ENCODE measurements at places on chromosomes 4 and X.

GRCh38 chr4:140344101-140344500 is 29.3 kb upstream of the SCOC start:
- DNase-seq: no peak

GRCh38 chrX:18174971-18175370 is 45.7 kb downstream of the BEND2 start:
- no peak for DNase-seq

DNA sequence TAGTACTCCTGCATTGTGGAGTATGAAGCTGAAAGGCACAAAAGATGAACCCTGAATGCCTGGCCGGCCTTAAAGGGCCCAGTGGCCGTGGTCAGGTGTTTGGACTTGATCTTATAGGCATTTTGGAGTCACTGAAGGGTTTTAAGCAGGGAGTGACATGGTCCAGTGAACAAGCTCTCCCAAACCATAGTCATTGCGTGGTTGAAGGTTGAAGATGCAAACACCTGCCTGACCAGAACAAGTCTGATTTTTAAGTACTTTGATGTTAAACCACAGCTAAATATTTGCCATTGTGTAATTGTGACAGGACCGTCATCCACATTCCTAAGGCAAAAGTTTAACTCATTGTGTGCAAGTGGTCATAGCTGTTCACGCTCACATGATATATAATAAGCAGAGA is 3.3 kb downstream of the STK32B start:
- no peak for DNase-seq

GRCh38 chrX:21990832-21991231 is 41.3 kb upstream of the PHEX start:
- DNase-seq: no peak

- no peak for DNase-seq
Observed at GRCh38 chr4:174218127-174218790, 65.2 kb downstream of the FBXO8 start.

DNA sequence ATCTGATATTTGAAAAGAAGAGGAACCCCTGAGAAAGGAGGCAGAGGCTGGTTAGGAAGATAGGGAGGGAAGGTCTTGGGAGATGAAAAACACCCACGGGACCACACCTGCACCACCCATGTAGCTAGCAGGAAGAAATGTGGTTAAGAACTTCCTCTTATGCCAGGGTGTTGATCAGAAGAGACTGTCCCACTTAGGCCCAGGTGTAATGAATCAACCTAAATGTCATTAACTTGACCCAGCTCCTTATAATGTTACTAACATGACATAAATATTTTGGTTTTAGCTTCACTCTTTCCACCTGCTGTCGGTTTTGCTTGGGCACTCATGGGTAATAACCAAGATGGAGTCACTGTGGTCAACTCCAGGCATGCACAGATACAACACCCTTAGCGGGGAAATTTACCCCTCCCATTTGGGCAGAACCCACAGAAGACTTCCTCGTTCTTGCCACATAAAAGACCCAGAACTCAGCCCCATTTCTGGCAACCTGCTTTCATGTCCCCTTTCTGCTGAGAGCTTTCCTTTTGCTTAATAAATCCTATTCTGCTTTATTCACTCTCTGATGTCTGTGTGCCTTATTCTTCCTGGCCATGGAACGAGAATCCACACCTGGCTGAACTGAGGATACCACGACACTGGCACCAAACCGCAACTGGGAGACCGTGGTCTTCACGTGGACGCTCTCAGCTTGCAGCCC is 46.8 kb downstream of the ZNF141 start:
- no peak for DNase-seq

DNA sequence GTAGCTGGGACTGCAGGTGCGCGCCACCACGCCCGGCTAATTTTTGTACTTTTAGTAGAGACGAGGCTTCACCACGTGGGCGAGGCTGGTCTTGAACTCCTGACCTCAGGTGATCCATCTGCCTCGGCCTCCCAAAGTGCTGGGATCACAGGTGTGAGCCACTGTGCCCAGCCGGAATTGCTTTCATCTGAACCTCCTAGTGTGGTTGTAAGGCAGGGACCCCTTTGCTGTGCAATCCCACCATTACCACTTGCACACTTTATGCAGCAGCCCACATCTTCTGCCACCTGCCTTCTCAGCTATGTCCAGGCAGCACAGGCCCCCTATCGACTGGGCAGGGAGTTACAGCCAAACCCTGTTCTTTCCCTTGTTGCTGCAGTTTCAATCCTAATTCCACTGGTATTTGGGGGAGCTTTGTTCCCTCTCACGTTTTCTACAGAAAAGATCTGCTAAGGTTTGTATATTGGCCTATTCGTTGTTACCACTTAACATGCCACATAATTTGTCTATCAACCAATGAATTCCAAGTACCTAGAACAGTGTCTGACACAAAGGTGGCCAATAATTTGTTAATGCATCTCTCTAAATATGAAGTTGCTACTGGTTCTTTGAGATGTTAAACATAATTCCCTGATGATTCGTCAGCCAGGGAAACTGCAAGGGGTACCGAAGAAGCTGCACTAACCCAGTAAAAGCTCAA is 6.5 kb downstream of the RPL39 start:
- peak; percentile 10 for DNase-seq

GRCh38 chrX:15468036-15468435 is 25.1 kb downstream of the PIR start:
- DNase-seq: no peak

- DNase-seq: no peak
Observed at GRCh38 chr4:164783976-164784375, 30.0 kb downstream of the SMIM31 start.

- DNase-seq: no peak
Observed at GRCh38 chr4:52704133-52704532, 45.0 kb upstream of the USP46 start.

DNA sequence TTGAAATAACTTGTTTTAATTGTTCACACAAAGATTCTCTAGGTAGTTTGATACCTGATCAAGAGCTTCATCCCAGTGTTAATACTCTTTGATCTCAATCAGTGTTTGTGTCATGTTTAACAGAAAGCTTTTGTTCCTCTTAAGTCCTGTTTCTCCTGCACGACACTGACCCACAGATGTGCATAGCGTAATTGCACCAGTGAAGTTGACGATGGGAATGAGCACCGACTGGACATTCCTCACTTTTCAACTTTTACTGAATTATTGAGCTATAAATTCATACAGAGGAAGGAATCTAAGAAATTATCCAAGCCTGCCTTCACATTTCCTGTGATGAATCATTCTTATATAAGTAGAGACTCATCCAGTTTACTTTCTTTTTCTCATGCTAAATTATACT is 878.7 kb upstream of the TENM3 start:
- DNase-seq: no peak

DNA sequence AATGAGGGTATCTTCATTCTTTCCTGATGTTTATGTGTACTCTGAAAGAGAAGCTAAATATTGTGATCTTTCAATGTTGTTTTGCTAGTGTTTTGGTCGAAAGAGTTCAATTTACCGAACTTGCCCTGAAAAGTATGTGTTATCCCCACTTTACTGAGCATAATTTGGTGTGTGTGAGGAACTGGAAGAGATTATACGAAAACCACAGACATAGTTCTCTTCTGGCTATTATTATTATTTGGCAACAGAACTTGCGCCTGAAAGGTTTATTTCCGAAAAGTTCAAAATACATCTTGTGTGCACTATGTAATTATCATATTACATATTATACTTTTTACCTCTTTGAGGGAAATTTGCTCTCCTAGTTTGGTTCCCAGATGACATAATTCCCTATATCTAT is 232.5 kb upstream of the INTU start:
- DNase-seq: no peak

GRCh38 chr4:7105276-7105675 is 37.4 kb upstream of the GRPEL1 start:
- DNase-seq: no peak

DNA sequence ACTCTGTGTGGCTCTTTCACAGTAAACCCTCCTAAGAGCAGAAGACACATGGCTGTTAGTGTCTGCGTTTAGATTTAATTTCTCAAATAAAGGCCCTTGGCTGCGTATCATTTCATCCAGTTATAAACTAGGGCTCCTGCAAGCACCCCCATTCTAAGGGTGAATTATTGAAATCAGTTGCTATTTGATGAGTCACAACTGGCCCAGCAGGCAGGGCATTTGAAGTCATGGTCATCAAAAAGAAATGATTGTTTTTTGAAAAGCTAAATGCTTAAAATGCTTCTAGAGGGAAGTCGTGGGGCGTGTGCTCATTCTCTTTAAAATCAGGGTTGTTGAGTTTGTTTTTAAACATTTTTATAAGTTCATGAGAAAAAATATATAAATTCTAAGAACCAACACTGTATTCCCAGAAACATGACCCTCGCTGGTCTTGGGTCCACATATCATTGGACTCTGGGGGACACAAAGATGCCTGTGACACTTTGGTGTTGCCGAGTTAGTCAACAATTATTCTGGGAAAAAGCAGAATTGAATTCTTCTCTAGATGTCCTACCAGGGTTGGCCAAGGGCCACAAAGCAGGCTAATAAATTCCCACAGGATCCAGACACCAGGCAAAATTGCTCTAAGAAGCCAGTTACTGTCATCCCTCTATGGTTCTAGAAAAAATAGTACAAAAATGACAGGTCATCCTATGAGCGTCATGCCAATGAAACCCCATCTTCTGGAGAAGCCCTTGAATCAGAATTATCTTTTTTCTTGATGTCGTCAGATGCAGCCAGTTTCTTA is 99.5 kb upstream of the MYOZ2 start:
- no peak for DNase-seq

- DNase-seq: no peak
Observed at GRCh38 chr4:30847167-30847566, 127.0 kb downstream of the PCDH7 start.

- DNase-seq: no peak
Observed at GRCh38 chrX:69505772-69506616, 1.9 kb downstream of the NALF2 start.

- DNase-seq: no peak
Observed at GRCh38 chr4:47213539-47213938, 182.2 kb downstream of the GABRB1 start.
